ENCODE measurements at places on chromosomes 12 and 14. TPM values are rescaled to one million over a fixed set of nuclear protein-coding genes. Genes with fewer than 3 reads are reported as not detected.

GRCh38 chr12:48447755-48448154, 24.6 kb upstream of the ANP32D start:
- H3K27me3 ChIP-seq, result peaks cover 15% of the 10 kb centered on the region
- DNase-seq, result no peak
- H3K36me3 ChIP-seq, result no peaks in the 10 kb centered on the region
- no peaks in the 10 kb centered on the region for H3K4me1 ChIP-seq
- no peak overlapping the region for H3K27ac ChIP-seq

GRCh38 chr12:42468921-42469320, 120.6 kb downstream of the PRICKLE1 start:
- DNase-seq, result no peak
- H3K27ac ChIP-seq, result no peak overlapping the region
- H3K27me3 ChIP-seq, result peaks cover 26% of the 10 kb centered on the region
- H3K4me3 ChIP-seq, result peak overlapping the region; percentile 48
- H3K36me3 ChIP-seq, result no peaks in the 10 kb centered on the region

DNA sequence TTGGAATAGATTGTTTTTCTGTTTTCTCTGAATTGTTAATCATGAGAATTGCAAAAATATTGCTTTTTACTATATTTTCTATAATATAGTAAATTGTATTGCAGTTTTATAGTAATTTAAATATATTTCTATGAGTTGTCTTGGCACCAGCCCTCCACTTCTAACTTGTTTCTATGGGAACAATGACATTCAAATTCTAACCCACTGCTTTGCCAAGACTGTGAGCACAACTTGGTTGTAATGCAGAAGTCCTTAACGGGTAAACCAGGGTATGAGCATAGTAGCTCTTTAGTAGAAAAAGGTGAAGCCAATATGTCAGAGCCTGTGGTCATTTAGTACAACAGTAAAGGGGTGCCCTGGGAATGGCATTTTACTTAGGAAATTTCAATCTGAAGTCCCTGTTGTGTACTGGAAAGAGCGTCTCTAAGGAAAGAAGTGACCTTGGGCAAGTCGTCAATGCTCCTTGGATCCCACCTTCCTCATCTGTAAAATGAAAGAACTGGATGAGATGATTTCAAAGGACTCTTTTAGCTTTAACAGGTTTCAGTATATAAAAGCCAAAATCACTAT, 283.3 kb downstream of the ATP23 start:
- no peak overlapping the region for H3K4me3 ChIP-seq
- no peaks in the 10 kb centered on the region for H3K27me3 ChIP-seq
- H3K36me3 ChIP-seq, result no peaks in the 10 kb centered on the region
- DNase-seq, result no peak

- DNase-seq, result no peak
- H3K27me3 ChIP-seq, result no peaks in the 10 kb centered on the region
- no peak overlapping the region for H3K27ac ChIP-seq
- peaks cover 27% of the 10 kb centered on the region for H3K4me1 ChIP-seq
These were observed 36.4 kb upstream of the HDAC7 start for GRCh38 chr12:47856094-47856493.

DNA sequence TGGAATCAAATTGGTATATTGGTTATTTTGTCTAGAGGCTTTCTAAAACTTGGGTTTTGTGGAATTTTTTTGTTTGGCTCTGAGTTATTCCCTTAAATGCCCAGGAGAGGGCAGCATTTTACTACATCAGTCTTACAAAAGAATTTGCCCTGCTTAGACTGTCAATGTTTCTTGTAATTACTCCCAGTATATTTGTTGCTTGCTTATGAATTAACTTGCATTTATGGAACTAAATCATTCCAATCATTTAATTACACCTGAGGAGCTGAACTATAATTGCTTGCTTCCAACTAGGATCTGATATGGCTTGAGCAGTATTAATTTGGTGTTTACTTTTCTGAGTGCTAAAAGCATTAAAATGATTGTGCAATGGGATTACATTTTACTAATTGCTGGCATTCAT, 48.7 kb downstream of the MIPOL1 start:
- no peaks in the 10 kb centered on the region for H3K36me3 ChIP-seq
- H3K4me3 ChIP-seq, result no peak overlapping the region
- no peaks in the 10 kb centered on the region for H3K4me1 ChIP-seq
- H3K27ac ChIP-seq, result no peak overlapping the region
- H3K27me3 ChIP-seq, result no peaks in the 10 kb centered on the region
- no peak for DNase-seq

DNA sequence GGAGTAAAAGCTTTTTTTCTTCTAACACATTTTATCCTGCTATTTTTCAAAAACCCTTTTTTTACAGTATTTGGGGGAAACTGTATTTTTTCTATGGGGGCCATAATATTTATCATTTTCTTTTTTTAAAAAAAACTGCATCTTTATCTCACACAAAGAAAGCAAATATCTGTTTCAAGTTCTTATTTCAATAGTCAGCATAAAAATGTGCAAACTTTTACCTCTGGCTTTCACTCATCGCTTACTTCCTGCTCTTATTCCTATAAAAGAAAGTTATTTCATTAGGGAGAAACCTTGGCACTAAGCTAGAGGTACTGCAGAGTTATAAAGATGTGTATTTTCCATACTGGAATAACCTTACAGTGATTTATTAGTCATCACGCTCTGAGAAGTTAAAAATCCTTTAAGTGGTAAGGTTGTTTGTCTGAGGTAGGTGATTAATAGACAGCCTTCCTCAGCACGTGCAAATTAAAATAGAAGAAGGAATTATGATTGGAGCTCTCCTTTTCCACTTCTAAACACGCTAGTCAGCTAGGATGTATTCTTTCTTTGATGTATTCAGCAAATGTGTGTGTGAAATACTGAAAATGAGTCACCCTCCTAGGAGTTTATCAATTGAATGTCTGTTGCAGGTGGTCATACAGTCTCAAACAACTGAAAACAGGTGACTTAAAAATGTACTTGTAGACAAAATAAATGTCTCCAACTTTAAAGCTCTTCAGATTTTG, 461.0 kb downstream of the GXYLT1 start:
- no peaks in the 10 kb centered on the region for H3K27me3 ChIP-seq
- no peak overlapping the region for H3K4me3 ChIP-seq
- no peaks in the 10 kb centered on the region for H3K4me1 ChIP-seq
- no peaks in the 10 kb centered on the region for H3K36me3 ChIP-seq

DNA sequence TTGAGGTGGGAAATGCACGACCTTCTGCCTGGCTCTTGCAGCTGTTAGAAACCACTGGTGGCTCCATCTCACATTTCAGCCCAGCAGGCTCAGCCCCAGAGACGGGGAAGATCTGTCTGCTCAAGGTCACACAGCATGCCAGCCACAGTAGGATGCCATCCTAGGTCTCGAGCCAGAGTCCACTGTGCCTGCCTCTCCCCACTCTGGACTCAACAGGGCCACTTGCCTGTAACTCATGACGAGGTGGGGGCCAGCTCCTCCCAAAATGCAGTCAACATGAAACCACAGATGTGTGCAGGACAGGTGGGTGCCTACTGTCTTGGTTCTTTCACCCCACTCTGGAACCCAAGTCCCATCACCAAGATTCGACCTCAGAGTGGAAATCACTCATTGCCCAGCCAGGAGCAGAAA, 23.2 kb downstream of the BCL11B start:
- H3K4me3 ChIP-seq, result peak overlapping the region; percentile 82
- H3K36me3 ChIP-seq, result peaks cover 72% of the 10 kb centered on the region
- no peaks in the 10 kb centered on the region for H3K27me3 ChIP-seq
- peak overlapping the region; percentile 94 for H3K27ac ChIP-seq
- no peak for DNase-seq

Gene SERPINA10
- not detected for total RNA-seq

Gene KRT83
- total RNA-seq, result not detected

Measured in activated CD4-positive, alpha-beta memory T cell treated with anti-CD3 and anti-CD28 coated beads, Interleukin-2, amount 10 ng/mL, durations not matched to agents 7 days and 5 days (primary cell).